Non-pigmented ciliary epithelial cell (primary cell): ENCODE measurements at places on chromosomes 11 and 22.
A peak's percentile ranks its signal among the peaks of the same experiment; 100 is the strongest.

- DNase-seq: no peak
Observed at GRCh38 chr11:128036556-128037093, 550.7 kb downstream of the ETS1 start.

DNA sequence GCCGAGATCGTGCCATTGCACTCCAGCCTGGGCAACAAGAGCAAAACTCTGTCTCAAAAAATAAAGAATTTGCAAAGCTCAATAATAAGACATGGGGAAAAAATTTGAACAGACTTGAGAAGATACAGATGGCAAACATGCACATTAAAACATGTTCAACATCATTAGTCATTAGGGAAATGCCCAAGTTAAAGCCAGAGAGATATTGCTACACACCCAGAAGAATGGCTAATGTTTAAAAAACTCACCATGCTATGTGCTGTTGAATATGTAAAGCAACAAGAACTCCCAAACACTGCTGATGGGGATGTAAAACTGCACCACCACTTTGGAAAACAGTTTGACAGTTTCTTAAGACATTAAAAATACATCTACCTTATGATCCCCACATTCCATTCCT lies 12.6 kb downstream of the LRRC75B start:
- DNase-seq: peak; percentile 46

DNA sequence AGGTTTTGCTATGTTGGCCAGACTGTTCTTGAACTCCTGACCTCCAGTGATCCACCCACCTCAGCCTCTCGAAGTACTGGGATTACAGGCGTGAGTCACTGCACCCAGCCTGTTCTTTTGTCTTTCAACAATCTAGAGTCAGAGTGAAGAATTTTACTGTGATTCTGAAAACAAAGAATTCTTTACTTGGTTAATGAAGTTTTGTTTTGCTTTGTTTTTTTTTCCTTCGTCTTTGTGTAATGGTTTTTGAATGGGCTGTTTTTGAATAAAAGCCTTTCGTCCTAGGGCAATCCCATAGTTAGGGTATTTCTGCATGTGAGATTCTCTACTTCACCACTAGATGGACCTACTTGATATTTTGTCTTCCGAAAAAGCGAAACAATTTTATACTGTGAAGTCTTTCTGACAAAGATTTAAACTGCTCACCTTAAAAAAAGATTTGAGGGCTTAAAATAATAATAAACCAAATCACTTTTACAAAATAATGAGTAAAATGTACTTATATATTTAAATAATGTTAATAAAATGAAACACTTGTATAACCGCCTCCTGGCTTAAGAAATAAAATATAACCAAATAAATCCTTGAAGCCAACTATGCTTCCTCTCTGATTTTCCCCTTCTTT lies 43.4 kb upstream of the SC5D start:
- DNase-seq: no peak

GRCh38 chr11:35257281-35257680 lies 118.3 kb downstream of the CD44 start:
- DNase-seq: no peak

- no peak for DNase-seq
Observed at GRCh38 chr22:48226026-48227013, 1463.9 kb downstream of the TBC1D22A start.

DNA sequence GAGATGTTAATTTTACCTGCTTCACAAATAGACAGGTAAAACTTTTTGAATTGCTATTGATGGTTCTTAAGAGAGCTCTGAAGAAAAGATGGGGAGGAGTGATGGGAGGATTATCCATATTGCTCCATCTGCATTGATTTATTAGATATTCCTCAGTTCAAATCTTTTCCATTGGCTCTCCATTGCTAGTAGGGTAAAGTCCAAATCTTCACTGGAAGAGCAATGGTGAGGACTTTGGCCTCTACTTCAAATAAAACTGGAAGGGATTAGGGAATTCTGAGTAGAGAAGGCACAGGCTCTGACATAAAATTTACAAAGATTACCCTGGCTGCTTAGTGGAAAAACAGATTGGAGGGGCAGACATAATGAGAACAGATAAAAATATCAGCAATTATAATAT lies 1024.1 kb downstream of the LRRC4C start:
- no peak for DNase-seq

- no peak for DNase-seq
Observed at GRCh38 chr11:1653541-1654387, 24.2 kb downstream of the KRTAP5-5 start.

DNA sequence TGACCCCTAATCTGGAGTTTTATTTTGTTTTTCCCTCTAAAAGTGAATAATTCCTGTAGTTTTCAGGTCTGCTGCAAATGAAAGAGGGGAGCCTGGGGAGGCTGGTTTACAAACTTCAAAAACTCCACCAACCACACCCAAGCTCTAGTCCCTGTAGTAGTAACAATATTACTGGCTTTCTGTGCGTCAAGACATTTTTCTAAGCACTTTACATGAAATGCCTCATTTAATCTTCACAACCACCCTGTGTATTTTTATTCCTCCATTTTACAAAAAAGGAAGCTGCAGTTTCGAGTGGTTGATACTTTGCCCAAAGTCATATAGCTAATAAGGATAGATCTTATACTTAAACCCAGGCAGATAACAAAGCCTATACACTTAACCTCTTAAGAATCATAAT lies 23.5 kb downstream of the CTNND1 start:
- DNase-seq: no peak

- no peak for DNase-seq
Observed at GRCh38 chr11:17648528-17648927, 70.8 kb upstream of the MYOD1 start.

- DNase-seq: no peak
Observed at GRCh38 chr22:30262917-30263741, 3.5 kb downstream of the OSM start.

DNA sequence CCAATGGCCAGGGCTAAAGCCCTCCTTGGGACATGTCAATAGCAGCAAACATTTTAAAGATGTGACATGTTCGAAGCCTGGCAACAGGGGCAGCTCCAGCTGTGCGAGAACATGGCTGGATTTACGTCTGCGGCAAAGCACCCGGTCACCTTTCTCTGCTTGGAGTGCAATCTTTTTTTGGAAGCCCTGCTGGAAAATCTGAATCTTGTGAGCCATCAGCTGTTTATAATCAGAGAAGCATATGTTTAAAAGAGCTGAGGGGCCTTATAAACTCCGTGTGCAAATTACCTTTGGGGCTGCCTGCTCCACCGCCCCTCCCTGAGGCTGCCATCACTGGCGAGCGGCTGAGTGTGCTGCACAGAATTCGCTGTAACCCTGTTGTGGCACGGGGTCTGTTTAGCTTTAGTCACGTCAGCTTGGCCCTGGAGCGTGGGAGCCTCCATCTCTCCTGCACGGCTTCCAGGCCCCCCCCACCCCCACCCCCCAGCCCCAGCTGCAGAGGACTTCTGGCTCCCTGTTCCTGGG lies 9.0 kb upstream of the KCNQ1OT1 start:
- DNase-seq: no peak

DNA sequence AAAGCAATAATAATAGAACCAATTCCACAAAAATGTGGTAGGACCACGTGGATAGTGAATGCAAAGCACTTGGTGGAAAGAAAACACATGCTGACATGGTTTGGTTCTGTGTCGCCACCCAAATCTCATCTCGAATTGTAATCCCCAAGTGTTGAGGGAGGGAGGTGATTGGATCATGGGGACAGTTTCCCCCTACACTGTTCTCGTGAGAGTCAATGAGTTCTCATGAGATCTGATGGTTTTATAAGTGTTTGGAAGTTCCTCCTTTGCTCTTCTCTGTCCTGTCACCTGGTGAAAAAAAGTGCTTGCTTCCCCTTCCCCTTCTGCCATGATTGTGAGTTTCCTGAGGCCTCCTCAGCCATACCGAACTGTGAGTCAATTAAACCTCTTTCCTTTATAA lies 421.9 kb upstream of the CADM1 start:
- no peak for DNase-seq
